ENCODE measurements at places on chromosomes 3 and 15.

DNA sequence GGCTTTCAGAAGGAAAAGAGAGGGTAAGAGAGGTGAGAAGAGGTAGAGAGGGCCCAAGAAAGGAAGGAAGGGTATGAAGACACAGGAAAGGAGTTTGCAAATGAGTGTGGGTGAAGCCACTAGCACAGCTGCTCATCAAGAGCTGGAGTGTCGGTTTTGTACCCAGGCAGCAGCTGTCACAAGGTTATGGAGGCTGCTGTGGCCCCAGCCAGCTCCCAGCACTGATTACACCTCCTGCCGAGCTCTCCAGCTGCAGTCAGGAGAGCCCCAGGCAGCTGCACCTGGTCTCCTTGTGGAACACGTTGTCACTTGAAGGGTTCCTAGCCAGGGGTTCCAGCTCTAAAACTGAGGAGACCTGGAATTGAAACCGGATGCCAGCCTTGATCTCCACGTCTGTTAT lies 60.4 kb upstream of the CHD2 start:
- no peak for DNase-seq

DNA sequence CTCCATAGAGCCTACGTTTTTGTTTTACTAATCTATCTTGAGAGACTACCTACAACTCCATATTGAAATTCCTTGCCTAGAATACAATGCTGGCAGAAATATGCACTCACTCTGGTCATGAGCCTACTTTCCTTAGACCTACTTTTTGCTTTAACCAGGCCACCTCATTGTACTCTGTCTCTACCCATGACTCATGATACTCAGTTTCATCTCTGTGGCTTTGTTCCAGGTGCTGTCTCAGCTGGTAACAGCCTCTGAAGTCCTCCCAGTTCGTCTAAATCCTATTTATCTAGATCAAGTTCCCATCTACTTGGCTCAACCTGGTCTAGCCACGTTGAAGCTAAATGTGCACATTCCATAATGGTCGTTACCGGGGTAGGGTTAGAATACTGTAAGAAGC lies 536.4 kb downstream of the RSL24D1 start:
- no peak for DNase-seq

- no peak for DNase-seq
Observed at GRCh38 chr15:66294932-66295235, 1.5 kb downstream of the DIS3L start.

- DNase-seq = no peak
Observed at GRCh38 chr3:66304293-66304692, 83.5 kb downstream of the SLC25A26 start.

DNA sequence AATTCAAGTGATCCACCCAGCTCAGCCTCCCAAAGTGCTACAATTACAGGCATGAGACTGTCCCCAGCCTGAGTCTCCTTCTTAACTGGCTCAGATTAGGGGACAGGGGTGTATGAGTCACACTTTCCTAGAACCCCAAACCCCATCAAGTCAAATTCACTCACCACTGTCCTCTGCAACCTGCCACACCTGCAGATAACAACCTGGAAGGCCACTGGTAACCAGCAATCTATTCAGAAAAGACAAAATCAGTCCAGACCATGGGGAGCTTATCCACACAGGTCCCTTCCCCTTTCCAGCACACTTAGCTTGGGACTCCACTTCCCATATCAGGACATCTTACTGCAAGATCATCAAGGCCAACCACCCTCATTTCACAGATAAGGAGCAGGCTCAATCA lies 6.4 kb downstream of the WDR73 start:
- no peak for DNase-seq

DNA sequence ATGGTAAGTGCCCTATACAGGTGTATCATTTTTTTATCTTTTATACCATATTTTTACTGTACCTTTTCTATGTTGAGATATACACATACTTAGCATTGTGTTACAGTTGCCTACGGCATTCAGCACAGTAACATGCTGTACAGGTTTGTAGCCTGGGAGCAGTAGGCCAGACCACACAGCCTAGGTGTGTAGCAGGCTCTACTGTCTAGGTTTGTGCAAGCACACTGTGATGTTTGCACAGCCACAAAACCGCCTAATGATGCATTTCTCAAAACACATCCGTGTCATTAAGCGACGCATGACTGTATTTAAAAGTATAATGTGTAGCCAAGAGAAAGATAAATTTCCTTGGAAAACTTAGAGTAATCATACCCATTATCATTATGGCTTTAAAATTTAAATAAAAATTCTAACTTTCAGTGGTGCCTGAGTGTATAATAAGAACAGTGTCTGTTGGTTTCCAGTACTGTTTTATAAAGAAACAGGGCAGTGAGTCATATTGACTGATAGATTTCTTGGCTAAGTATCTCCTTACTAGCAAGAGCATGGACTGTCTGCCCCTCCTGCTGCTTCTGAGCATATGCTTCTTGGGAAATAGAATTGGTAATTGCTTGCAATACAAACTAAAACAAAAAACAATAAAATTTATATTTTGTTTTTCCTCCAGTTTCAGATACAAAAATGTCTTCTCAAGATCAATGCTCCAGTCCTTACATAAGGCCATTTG lies 18.3 kb downstream of the CALML4 start:
- no peak for DNase-seq

- no peak for DNase-seq
Observed at GRCh38 chr3:157868946-157869345, 237.3 kb downstream of the SHOX2 start.

GRCh38 chr3:56921573-56922453 lies 120.1 kb upstream of the ARHGEF3 start:
- DNase-seq = no peak

- DNase-seq = no peak
Observed at GRCh38 chr15:50190166-50190570, 8.2 kb downstream of the SLC27A2 start.

DNA sequence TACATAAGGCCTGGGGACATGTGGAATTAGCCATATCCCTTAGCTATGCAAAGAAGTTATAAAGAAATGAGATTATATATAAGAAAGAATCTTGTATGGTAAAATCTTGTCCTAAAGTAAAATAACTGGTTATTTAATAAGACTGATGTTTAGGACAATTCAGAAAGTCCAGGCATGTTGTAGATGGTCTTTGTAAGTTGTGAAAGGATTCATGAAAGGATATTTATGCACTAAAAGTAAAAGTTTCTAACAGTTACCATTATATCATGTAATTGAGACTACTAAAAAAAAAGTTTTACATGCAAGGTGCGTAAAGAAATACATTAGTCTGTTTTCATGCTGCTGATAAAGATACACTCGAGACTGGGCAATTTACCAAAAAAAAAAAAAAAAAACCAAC lies 146.3 kb downstream of the FMN1 start:
- DNase-seq = no peak

- DNase-seq = no peak
Observed at GRCh38 chr15:63210151-63211091, 21.0 kb downstream of the RAB8B start.

DNA sequence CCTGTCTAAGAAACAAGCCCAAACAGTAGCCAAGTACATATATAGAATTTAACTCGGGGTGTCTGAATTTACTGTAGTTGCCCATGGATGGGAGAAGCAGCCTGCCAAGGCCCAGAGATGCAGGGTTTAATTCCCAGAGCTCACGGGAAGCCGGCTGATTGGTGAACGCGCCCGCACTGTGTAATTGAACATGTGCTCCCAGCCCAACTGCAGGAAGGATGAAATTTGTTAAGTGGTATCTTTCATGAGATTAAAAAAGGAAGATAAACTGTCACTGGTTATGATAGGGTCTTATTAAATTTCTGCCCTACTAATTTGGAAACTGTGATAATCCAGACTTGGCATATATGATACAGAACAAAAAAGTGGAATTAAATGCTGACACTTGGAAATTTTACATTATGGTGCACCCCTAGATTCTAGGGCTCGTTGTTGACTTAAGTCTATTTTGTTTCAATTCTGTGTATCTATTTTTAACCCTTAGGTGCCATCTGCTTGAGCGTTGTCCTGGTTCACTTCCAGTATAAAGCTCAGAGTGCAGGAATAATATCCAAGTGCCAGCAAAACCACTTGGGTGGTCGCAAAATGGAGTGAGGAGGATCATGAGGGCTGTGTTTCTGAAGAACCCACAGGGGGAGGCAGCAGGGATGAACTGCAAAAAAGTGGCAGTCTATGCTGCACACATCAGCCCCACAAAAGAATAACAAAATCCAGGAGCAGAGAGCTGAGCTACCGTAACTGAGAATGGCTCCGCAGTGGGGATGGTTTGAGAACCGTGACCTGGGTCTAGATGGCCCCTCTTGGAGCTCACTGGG lies 13.8 kb upstream of the TMC3 start:
- DNase-seq = no peak

DNA sequence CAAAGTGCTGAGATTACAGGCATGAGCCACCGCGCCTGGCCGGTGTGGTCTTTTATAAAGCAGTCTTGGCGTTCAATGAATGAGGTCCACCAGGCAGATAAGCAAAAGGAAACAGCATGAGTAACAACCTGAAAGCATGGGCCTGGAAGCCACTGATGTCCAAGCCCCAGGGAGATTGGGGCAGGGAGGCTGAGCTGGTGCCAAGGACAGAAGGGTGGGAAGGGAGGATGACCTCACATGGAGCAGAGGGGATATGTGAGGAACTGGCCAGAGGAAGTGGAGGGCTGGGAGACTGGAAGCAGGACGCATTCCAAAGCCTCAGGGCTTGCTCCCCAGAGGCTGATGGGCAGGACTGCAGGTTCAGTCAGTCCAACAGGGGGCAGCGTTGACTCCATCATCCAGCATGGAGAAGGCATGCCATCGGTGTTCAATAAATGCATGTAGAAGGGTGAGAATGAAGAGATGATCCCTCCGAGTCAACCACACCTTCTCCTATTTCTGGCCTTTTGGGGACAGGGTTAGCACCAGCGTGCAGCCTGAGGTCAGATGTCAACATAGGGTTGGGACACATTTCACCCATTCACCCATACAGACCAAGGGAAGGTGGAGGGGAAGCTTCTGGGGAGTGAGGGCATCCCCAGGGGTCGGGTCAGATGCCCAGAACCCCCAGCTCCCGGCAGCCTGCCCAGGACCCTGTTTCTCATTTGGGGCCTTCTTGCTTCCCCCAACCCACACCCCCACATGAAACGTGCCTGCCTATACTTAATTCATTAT lies 14.8 kb downstream of the MYL3 start:
- no peak for DNase-seq

GRCh38 chr3:55297706-55298105 lies 189.4 kb downstream of the WNT5A start:
- DNase-seq = no peak

DNA sequence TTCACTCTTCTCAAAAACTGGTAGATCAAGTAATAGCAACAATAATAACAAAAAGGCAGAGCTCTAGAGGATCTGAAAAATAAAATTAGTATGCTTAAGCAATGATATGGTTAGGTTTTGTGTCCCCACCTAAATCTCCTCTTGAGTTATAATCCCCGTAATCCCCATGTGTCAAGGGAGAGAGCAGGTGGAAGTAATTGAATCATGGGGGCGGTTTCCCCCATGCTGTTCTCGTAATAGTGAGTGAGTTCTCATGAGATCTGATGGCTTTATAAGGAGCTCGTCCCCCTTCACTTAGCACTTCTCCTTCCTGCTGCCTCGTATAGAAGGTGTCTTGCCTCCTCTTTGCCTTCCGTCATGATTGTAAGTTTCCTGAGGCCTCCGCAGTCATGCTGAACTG lies 60.2 kb upstream of the ABHD2 start:
- no peak for DNase-seq

GRCh38 chr3:50473768-50474167 lies 29.7 kb downstream of the CACNA2D2 start:
- no peak for DNase-seq

DNA sequence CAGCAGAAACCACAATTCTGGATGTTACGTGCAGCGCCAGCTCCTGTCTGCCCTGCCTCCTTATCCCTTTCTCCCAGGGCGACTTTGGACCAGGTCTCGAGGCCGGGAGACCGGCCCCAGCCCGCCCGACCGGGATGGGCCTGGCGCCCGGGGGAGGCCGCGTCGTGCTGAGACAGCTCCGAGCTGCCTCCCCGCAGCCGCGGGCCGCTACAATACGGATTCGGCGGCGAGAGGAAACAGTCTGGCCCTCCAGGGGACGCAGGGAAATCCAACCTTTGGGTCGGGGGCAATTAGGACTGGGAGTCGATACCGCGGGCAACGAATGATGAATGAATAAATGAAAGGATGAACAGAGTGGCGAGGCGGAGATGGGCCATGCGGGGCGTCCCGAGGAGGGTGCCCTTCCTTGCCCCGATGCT lies 537 bp downstream of the GRAMD2A start:
- DNase-seq = no peak

DNA sequence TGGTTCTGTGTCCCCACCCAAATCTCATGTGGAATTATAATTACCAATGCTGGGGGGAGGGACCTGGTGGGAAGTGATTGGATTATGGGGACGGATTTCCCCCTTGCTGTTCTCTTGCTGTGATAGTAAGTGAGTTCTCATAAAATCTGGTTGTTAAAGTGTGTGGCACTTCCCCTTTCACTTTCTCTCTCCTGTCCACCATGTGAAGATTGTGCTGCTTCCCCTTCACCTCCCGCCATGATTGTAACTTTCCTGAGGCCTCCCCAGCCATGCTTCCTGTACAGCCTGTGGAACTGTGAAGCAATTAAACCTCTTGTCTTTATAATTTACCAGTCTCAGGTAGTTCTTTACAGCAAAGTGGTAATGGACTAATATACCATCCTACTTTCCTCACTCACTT lies 289.6 kb downstream of the EFHB start:
- no peak for DNase-seq

GRCh38 chr15:48928877-48929538 lies 34.7 kb downstream of the SHC4 start:
- DNase-seq = no peak

DNA sequence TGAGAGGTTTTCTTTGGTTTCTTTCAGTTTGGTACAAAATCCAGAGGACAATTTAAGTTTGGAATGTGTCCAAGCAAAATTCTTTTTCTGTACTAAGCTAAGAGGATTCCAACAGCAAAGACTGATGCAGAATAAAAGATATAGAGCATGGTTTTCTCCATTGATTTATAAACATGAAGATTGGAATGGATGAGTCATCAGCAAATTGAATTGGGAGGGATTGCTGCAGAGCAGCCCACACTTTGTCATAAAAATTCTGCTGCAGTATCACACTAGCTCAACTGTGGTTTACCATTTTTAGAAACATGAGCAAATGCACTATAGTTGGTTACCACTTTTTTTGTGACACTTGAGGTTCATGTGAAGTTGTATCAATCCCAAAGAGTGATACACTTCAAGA lies 16.1 kb upstream of the LARP6 start:
- no peak for DNase-seq

GRCh38 chr3:26752466-26752865 lies 129.9 kb downstream of the LRRC3B start:
- DNase-seq = no peak

DNA sequence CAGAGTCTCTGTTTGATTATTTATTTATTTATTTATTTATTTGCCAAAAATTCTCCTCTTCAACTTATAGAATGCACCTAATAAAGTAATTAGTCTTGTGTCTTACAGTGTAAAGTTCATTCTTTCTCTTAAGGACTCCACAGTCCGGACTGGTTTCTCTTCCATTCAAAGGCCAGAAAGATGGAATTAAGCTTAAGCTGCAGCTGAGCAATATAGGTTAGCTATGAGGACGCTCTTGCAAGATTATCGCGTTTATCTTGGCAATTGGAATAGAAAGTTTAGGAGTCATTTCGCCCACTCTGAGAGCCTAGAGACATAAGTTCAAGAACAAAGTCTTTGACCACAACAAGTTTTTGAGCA lies 15.0 kb downstream of the TAGLN3 start:
- no peak for DNase-seq

- DNase-seq = no peak
Observed at GRCh38 chr15:86044981-86045380, 34.7 kb upstream of the AGBL1 start.
